ENCODE measurements at places on chromosomes 3 and 15.

DNA sequence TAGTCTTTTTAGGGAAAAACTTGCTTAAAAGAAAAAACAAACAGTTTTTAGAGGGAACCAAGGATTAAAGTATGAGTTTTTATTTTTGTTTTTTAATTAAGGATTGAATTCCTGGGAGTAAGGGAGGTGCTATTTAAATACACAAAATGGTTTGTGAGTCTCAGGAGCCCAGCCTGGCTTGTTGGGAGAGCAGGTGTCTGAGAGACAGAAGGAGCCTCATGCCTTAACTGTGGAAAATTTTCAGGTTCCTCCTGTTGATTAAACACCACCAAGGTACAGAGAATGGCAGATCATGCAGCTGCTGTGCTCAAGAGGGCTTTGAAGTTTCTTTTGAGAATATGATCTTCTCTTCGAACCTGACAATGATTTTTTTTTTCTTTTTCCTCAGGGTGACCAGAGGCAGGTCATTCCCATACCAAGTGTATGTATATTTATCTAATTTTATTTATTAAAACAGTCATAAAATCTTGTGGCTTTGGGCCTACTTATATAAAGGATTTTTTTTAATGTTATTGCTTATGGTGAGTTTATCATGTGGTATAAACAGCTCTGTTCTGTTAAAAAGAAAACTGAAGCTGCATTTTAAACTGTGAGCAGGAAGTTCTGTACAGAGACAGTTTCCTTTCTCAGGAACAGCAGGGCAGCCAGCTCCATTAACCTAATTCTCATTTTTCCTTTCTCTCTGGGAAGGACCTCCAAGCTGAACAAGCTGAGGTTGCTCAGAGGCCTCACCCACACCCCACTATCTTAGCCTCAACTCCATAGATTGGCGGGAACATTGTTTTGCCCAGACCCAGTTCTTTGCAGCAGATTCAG is 33.7 kb upstream of the VILL start:
- DNase-seq = no peak

GRCh38 chr3:28743831-28744230 is 395.2 kb upstream of the AZI2 start:
- DNase-seq = no peak

- DNase-seq = no peak
Observed at GRCh38 chr3:155184011-155184410, 103.9 kb downstream of the MME start.

- DNase-seq = no peak
Observed at GRCh38 chr3:13166243-13167063, 93.2 kb upstream of the IQSEC1 start.

- DNase-seq = no peak
Observed at GRCh38 chr15:58147171-58147611, 9.0 kb downstream of the AQP9 start.

DNA sequence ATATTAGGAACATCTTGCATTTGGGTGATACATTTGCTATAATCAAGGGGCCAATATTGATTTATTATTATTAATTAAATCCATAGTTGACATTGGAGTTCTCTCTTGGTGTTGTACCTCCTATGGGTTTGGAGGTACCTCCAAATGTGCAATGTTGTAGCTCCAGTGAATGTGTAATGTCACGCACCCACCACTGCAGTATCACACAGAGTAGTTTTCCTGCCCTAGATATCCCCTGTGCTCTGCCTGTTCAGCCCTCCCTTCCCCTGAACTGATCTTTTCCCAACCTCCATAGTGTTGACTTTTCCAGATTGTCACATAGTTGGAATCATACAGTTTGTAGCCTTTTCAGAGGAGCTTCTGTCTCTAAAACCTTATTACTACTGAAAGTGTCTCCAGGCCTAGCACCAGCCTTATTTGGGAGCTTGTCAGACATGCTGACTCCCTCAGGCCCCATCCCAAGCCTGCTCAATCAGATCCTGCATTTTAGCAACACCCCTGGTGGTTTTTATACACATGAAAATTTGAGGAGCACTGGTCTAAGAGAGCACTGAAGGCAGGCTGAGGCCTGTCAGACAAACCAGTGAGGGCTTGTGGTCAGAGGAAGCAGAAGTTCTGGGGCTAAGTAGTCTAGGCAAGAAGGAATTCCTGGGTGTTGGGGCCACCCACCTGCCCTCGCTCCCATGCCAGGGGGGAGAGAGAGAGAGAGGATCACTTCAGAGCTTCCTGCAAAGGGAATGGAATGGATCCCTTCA is 73.4 kb downstream of the SLC6A11 start:
- DNase-seq = no peak

- DNase-seq = no peak
Observed at GRCh38 chr3:101117465-101117864, 124.2 kb upstream of the ABI3BP start.

- DNase-seq = no peak
Observed at GRCh38 chr15:71048913-71049675, 66.2 kb upstream of the THSD4 start.

- DNase-seq = no peak
Observed at GRCh38 chr3:15528854-15529537, 7.5 kb upstream of the COLQ start.

- no peak for DNase-seq
Observed at GRCh38 chr3:156626104-156626503, 48.3 kb upstream of the TIPARP start.

GRCh38 chr3:141389703-141390102 is 21.4 kb downstream of the ZBTB38 start:
- no peak for DNase-seq

GRCh38 chr3:115512565-115513415 is 110.5 kb upstream of the GAP43 start:
- no peak for DNase-seq

DNA sequence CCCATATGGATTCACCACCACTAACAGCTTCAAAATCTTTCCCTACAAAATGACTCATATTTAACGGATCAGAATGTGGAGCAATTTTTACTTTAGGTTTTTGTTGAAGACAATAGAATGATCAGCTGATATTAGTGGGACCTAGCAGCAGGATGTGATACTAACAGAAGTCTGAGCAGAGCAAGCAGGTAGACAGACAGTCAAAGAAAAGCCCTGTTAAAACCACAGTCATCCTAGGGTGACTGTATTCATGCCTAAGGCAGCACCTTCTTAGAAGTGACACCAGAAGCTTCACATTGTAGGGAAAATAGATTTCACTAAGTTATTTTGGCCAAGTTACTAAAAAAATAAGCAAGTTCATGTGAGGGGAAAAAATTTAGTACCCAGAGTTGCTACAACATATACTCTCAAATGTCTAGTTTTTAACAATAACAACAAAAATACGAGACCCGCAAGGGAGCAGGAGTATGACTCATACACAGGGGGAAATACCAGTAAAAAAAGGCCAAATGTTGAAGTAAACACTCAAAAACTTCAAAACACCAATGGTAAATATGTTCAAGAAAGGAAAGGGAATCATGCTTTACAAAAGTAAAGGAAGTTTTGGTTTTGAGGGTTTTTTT is 590.9 kb downstream of the EPHA3 start:
- DNase-seq = no peak

- DNase-seq = no peak
Observed at GRCh38 chr15:25939122-25939521, 76.0 kb upstream of the ATP10A start.

GRCh38 chr3:71956069-71956340 is 171.1 kb upstream of the PROK2 start:
- no peak for DNase-seq

DNA sequence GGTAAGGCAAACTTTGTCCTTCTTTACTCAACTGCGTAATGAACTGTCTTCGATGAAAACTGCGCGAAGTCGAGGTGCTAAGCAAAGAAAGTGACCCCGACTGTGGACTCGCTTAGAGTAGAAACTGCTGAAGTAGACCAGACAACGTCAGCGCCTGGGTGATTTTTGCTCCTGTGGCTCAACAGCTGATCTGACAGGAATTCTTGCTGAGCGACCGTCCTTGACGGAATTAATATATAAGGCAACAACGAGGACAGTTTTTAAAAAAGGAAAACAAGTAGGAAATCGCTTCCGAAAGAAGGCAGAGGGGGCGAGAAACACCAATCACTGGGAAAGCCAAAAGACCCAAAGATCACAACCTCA is 541 bp downstream of the RPS27L start:
- no peak for DNase-seq

GRCh38 chr3:99248130-99248529 is 346.6 kb upstream of the DCBLD2 start:
- no peak for DNase-seq

- DNase-seq = no peak
Observed at GRCh38 chr3:156230278-156230900, 110.0 kb downstream of the KCNAB1 start.

DNA sequence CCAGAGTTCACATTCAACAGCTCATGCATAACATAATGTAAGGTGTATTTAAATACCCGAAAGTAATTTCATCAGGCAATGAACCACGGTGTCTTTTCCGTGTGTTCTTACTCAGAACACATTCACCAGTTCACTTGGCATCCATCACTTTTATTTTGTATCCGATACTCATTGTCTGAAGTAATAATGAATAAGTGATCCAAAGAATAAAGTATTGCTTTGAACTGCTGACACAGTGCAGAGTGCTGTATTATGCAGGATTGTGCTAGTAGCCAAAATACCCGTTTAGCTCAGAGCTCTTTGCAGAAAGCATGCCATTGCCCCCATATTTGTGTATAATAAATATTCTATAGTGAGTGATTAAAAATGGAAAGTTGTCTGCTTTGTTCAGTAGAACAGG is 460.9 kb upstream of the KCNMB2 start:
- DNase-seq = no peak

DNA sequence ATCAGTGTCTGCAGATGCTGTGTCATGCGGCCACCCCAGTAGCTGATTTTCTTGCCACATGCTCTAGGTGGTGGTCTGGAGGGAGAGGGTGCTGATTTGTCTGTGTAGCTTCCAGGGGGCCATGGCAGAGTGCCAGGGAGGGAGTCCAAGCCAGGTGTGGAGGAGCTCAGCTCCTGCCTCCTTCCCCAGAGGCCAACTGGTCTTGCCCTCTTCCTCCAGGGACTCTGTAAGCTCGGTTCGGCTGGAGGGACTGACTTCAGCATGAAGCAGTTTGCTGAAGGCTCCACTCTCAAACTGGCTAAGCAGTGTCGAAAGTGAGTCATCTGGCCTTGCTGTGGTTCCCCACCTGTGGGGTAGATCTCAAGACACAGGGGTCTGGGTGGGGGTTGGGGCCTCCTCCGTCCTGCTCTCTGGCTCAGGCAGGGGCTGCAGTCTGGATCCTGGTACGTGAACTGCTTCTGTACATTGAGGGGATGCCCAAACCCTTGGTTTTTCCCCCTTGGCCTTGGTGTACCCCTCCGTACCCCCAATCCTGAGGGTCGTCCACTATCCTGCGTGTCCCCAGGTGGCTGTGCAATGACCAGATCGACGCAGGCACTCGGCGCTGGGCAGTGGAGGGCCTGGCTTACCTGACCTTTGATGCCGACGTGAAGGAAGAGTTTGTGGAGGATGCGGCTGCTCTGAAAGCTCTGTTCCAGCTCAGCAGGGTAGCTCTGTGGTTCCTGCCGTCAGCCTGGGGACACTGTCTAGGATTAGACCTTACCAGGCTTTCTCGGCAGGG is 6.9 kb upstream of the RCCD1 start:
- no peak for DNase-seq

DNA sequence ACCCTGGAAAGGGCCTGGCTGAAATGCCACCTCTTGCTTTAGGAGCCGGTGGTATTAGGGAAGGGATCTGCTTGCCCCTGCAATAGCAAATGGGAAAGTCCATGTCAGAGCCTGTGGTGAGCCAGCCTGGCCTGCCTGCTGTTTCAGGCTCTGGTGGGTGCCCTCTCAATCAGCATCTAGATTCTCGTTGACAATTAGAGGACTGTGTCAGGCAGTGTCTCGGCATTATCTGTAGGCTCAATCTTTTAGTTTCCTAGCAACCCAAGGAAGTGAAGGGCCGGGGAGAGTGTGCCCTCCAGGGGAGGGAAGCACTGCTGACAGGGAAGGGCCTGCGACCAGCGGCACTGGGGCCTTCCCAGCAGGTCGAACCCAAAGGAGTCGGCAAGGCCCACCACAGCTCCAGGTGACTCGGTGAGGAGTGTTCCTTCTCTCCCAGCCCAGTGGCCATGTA is 42.1 kb downstream of the TLE3 start:
- DNase-seq = no peak

DNA sequence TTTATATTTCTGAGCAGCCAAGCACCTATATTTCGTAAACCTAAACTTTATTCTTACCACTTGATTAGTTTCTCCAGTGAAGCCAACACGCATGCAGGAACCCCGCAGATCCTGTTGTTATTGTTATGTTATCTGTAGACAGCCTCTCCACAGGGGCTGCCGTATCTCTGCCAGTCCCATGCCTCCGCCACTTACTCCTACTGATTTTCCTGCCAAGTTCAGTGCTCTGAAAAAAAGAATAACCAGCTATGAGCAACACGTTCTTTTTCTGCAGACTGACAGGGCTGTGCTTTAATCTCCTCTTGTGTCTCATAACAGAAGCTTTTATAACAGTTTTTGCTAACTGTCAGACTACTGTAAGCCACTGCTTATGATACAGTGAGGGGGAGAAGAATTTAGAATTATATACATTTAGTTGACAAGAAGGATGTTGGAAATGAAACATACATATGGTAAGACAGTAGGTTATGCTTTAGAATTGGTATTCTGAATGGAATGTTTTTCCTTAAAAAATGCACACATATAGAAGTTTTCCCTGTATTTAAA is 347.4 kb downstream of the SI start:
- DNase-seq = no peak

- no peak for DNase-seq
Observed at GRCh38 chr15:51830276-51830806, 888 bp downstream of the TMOD3 start.

- no peak for DNase-seq
Observed at GRCh38 chr3:185152410-185153170, at the start of gene C3orf70. TSS of gene C3orf70 (minus strand) at chr3:185153060. CDS start at chr3:185152823, 237 bp downstream.

GRCh38 chr15:73873889-73874511 is 636 bp downstream of the TBC1D21 start:
- no peak for DNase-seq

- no peak for DNase-seq
Observed at GRCh38 chr15:91104111-91104510, 4.1 kb downstream of the SV2B start.

DNA sequence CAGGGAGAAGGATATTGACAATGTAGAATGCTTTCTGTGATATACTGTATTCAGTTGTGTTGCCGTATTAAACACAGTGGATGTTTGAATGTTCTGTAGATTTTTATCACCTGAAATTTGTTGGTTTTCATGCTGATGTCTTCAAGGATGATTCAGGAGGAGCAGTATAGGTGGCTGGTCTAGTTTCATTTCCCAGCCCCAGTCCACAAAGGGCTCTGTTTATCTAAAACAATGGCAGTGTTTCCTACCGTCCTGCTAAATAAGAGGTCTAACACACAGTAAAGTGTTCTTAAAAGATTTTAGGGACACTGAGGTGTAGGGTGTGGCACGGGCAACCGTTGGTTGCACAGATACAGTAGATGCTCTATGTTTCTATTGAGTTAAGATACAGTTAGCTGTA is 26.0 kb downstream of the NEO1 start:
- no peak for DNase-seq

DNA sequence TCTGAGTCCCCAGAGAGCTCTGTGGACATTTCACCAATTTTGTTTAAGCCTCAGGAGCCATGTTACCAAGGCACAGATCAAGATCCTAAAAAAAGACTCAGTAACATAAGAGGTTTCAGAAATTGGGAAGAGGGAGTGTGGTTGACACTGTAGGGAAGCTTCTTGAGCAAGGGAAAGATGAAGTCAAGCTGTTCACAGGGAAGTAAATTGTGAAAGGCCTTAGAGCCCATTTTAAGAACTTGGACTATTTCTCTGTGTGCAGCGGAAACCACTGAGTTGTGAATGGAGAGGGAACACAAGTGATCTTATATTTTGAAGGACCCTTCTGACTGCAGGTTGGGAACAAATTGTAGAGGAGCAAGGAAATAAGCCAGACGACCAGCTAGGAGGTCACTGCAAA is 18.7 kb downstream of the BCL2A1 start:
- DNase-seq = no peak

Measured in stimulated activated CD8-positive, alpha-beta memory T cell treated with anti-CD3 and anti-CD28 coated beads, Interleukin-15, amount 100 ng/mL, for 24 hours (primary cell).